ENCODE measurements at places on chromosomes 6 and 20.

GRCh38 chr6:101118136-101118396, 236.9 kb upstream of the ASCC3 start:
- DNase-seq, result no peak

GRCh38 chr6:166848979-166849748, 107.2 kb downstream of the RNASET2 start:
- no peak for DNase-seq

DNA sequence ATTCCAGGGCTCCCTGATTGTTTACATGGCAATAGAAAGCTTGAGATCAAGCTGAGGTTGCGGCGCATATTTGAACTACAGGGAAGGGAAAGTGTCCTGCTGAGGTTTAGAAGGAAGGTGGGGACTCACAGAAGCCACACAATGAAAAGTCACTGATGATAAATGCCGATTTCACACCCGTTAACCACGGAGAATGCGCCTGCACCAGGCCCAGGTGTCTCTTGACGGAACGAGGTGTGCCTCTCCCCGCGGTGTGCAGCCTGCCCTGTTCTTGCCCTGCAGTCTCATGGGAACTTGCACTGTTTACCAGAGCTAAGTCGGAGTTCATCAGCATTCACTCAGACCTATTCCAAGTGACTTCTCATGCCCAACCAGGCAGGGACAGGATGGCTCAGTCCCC, 90.3 kb downstream of the LY86 start:
- no peak for DNase-seq

- DNase-seq, result no peak
These were observed 56.1 kb upstream of the B3GAT2 start for GRCh38 chr6:71012866-71013469.

- no peak for DNase-seq
These were observed 33.3 kb downstream of the CST9L start for GRCh38 chr20:23534801-23535593.

GRCh38 chr6:56521976-56522375, 120.7 kb downstream of the DST start:
- DNase-seq, result no peak

GRCh38 chr20:23613676-23614075, 8.0 kb upstream of the CST9 start:
- no peak for DNase-seq

DNA sequence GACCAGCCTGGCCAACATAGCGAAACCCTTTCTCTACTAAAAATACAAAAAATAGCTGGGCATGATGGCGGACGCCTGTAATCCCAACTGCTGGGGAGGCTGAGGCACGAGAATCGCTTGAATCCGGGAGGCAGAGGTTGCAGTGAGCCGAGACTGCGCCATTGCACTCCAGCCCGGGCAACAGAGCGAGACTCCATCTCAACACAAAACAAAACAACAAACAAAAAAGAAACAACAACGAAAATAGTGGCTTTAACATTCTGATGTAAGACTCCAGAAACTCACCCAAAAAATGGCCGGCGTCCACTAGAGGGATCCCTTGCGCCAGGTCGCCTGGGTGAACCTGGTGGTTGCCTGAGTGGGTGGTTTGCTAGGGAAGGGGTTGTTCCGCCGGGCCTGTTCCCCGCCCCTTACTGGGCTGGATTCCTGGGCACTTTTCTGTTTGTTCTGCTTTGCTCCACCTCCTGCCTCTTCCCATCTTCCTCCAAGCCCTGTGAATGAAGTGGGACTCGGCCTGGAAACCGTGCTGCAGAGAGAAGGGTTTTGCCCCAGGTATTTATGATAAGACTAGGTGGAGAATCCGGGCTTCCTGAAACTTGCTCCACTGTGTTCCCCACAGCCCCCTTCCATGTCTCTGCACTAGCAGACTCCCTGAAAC, 1.5 kb downstream of the PABPC1L start:
- DNase-seq, result no peak

- DNase-seq, result no peak
These were observed 24.5 kb downstream of the PRPF6 start for GRCh38 chr20:64005394-64005793.

GRCh38 chr6:8731874-8732273, 296.5 kb upstream of the SLC35B3 start:
- DNase-seq, result no peak

DNA sequence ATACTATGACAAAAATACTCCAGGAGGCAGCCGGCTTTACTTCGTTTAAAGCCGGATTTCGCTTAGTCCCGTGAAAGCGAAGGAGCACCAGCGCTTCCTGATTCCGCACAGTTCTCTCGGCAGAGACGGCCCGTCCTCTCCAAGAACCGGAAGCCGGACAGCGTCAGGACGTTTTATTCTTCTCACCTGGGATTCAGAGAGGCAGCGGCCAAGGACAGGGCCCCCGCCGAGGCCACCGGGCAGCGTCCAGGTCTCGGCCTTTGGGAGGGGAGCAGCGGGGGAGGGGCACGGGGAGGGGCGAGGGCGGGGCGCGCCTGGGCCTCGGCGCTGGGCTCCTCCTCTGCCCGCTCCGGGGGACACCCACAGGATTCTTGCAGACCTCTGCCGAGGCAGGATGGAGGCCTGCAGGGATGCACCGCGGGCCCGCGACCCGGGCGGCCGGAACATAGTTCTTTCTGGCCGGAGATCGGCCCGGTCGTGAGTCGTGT, 2.8 kb upstream of the DIDO1 start:
- no peak for DNase-seq

DNA sequence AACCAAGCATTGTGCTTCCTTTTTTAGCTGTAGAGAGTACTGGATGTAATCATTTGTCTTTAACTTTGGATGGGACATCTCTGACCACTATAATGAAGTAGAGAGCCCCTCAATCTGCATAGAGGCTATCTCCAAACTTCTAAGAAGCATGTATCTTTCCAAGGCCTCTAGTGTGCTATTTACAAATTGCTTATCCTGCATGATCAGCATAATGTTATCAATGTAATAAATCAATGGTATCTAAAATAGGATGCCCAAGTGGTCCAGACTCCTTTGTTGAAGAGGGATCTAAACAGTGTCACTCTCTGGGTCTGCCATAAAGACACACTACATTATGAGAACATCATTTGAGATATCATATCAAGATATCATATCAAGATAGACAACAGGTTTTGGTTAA, 6.7 kb downstream of the TAAR9 start:
- no peak for DNase-seq

DNA sequence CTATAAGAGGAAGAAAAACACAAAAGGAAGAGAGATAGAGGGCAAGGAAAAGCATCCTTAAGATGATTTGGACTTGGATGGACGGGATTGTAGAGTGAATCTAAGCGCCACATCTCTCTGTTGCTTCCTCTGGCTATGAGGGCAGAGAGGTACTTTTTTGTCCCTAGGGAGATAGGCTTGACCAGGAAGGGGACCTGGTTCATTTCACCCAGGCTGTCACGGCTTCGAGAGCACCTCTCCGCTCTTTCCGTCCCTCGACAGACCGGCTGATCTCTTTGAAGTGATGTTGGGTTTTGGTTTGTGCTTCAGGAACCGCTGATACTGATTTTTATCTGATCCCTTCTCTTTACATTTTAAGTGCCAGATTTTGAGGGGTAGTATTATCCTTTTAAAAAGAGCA, 19.6 kb downstream of the NKX2-4 start:
- DNase-seq, result no peak

- no peak for DNase-seq
These were observed 67.9 kb upstream of the TGM3 start for GRCh38 chr20:2227861-2228260.

DNA sequence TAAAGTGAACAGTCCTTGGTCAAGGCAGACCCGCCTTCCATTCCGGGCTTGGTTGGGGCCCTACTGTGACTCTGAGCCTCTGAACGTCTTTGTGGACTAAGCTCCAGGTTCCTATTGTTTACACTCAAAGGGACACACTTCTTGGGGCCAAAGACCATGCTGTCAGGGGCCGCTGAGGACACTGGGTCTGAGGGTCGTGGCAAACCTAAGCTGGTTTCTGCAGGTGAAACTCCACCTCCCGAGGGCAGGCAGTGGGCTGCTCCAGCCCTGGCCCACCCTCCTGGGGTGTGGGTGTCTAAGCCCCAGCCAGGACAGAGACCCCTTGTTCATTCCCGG, 43.1 kb downstream of the DSTN start:
- DNase-seq, result no peak

GRCh38 chr6:108627692-108628550, 67.2 kb downstream of the FOXO3 start:
- DNase-seq, result no peak

- DNase-seq, result no peak
These were observed 38.3 kb downstream of the FAM120B start for GRCh38 chr6:170344631-170345576.

GRCh38 chr20:39117491-39117890, 155.3 kb downstream of the DHX35 start:
- no peak for DNase-seq

GRCh38 chr6:41605649-41606048, 32.6 kb upstream of the MDFI start:
- no peak for DNase-seq

- no peak for DNase-seq
These were observed 151.8 kb upstream of the INSM1 start for GRCh38 chr20:20215976-20216727.

DNA sequence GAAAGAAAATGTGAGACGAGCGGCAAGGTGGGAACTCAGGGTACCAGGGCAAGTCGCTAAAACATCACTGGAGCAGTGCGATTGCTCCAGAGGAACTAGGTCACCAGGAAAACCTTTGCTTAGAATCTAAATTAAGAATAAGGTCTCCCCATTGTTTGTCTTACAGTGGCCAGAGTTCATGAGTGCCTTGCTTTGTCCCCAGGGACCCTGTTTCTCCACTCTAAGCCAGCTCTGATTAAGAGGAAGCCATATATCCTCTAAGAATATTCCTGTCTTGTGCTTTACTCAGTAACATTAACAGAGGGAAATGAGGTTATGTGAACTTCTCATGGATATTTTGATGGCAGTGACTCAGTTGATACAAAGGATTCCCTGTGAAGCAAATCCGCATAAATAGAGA, 305.8 kb downstream of the CD83 start:
- DNase-seq, result no peak

- no peak for DNase-seq
These were observed 979 bp upstream of the SOD2 start for GRCh38 chr6:159693894-159694545.

- DNase-seq, result no peak
These were observed 178.4 kb downstream of the DLL1 start for GRCh38 chr6:170112583-170112860.

DNA sequence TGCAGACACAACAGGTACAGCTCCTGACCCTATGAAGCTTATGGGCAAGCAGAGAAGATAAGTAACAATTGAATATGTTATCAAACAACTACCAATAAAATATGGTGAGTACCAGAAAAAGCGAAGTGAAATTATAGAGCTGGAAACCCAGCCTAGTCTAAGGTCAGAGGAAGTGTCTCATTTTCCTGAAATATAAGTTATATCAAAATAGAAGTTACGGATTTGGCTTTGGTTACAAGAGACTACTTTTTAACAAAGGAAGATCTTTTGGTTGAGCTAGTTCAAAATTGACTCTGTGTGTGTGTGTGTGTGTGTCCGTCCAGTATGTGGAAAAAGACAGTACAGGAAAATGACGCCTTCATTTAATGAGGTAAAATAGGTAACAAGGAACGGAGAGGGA, 8.9 kb downstream of the STX11 start:
- no peak for DNase-seq

DNA sequence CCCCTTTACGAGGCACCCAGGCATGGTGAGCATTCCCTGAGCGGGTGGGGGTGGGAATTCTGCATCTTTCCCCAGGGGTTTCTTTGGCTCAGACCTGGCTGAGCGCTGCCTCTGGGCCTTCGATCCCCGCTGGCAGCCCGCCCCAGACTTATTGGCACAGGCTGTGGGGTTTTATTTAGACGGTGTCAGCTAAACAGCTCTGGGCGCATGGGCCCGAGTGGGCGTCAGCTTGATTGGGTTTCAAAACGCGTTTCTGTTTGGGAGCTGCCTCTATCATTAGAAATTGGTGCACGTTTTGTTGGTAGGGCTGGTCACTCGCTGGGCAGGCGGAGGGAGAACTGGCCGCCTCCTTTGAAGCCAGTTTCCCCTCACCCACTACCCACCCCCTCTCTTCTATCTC, 21.0 kb downstream of the PMEPA1 start:
- DNase-seq, result no peak

DNA sequence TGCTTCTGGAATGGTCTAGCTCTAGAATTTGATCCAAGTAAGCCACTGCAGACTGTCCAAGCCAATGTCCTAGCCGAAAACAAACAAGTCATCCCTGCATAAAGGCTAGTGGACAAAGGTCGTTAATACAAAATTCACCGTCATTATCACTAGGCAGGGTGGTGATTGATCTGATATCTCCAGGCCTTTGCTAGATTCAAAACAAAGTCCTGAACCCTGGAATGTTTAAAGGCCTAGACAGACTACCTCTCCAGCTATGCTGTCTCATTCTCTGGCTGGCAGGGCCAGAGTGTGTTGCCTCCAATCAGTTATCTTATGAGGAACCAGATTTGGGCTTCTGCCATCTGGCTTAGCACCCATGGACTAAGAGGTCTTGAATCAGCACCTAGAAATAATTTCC, 38.3 kb downstream of the MAP7 start:
- DNase-seq, result no peak

DNA sequence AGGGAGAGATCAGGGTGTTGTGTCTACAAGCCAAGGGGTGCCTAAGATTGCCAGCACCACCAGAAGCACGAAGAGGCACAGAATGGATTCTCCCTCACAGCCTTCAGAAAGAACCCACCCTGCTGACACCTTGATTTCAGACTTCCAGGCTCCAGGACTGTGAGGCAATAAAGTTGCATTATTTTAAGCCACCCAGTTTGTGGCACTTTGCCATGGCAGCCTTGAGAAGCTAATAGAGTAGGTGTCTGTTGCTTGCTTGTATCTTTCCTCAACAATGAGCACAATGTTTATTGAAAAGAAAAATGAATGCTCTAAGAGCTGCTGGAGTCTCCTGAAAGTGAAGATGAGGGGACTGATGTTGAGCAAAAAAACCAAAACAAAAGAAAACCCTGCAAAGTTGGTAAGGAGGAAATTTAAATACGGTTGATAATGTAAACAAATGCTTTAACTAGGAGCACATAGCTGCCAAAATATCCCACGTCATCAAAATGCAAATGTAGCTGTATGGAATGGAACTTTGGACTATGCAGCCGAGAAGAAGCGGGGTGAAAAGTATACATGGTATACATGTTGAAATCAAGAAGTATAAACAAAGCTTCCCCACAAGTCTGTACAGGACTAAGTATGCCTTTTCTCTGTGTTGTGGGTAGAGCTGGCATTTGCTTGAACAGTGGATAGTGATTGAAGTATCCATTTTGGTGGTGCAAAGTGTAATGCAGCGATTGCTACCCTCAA, 8.0 kb downstream of the IL20RA start:
- DNase-seq, result no peak

GRCh38 chr6:18183766-18184165, 28.5 kb downstream of the KDM1B start:
- DNase-seq, result no peak

Data from stimulated activated CD4-positive, alpha-beta T cell treated with anti-CD3 and anti-CD28 coated beads, Interleukin-1b, Interleukin-23, amount 100 ng/mL, for 1 hour (primary cell).